Activated CD4-positive, alpha-beta T cell treated with anti-CD3 and anti-CD28 coated beads, Interleukin-2, amount 10 ng/mL, durations not matched to agents 7 days and 5 days (primary cell): ENCODE measurements at places on chromosomes 11 and 22. TPM values are rescaled to one million over a fixed set of nuclear protein-coding genes. Genes with fewer than 3 reads are reported as not detected.

- H3K27ac ChIP-seq: no peak overlapping the region
- no peak overlapping the region for H3K4me3 ChIP-seq
- no peaks in the 10 kb centered on the region for H3K27me3 ChIP-seq
- H3K36me3 ChIP-seq: peaks cover 29% of the 10 kb centered on the region
- H3K4me1 ChIP-seq: no peaks in the 10 kb centered on the region
- DNase-seq: no peak
Observed at GRCh38 chr22:17590586-17590985, 27.3 kb downstream of the SLC25A18 start.

- no peak for DNase-seq
- H3K36me3 ChIP-seq: no peaks in the 10 kb centered on the region
- no peaks in the 10 kb centered on the region for H3K4me1 ChIP-seq
- no peak overlapping the region for H3K27ac ChIP-seq
- no peak overlapping the region for H3K4me3 ChIP-seq
- H3K27me3 ChIP-seq: peaks cover 2% of the 10 kb centered on the region
Observed at GRCh38 chr11:123145661-123146060, 49.4 kb downstream of the CLMP start.

GRCh38 chr11:9852465-9852864 lies 188.6 kb downstream of the SWAP70 start:
- H3K4me3 ChIP-seq: no peak overlapping the region
- H3K27me3 ChIP-seq: no peaks in the 10 kb centered on the region
- no peak overlapping the region for H3K27ac ChIP-seq
- peaks cover 2% of the 10 kb centered on the region for H3K4me1 ChIP-seq

DNA sequence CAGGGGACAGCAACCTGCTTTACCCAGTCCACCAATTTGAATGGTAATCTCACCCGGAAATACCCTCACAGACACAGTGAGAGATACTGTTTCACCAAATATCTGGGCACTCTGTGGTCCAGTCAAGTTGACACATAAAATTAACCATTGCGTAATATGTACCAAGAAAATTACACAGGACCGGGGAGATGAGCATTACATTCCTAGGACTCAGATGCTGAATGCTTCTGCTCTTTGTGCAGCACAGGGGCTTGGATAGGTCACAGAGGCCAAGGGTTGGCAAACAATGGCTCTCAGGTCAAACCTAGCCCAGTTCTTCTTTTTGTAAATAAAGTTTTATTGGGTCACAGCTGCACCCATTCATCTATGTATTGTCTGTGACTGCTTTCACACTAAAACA lies 557.2 kb downstream of the MN1 start:
- no peak overlapping the region for H3K4me3 ChIP-seq
- H3K27me3 ChIP-seq: no peaks in the 10 kb centered on the region
- H3K4me1 ChIP-seq: peaks cover 8% of the 10 kb centered on the region
- no peaks in the 10 kb centered on the region for H3K36me3 ChIP-seq
- H3K27ac ChIP-seq: no peak overlapping the region
- DNase-seq: no peak

- H3K36me3 ChIP-seq: peaks cover 9% of the 10 kb centered on the region
- no peak overlapping the region for H3K4me3 ChIP-seq
- peaks cover 12% of the 10 kb centered on the region for H3K4me1 ChIP-seq
- H3K27ac ChIP-seq: no peak overlapping the region
- DNase-seq: no peak
Observed at GRCh38 chr22:20779818-20780158, 5.9 kb downstream of the SERPIND1 start.

OR51D1 gene
- total RNA-seq: not detected

MUC6 gene
- total RNA-seq: not detected

HINFP gene
- 47.6 TPM for total RNA-seq
